ENCODE measurements at places on chromosomes 2 and 18. TPM values are rescaled to one million over a fixed set of nuclear protein-coding genes. Genes with fewer than 3 reads are reported as not detected.

The GBX2 gene
- total RNA-seq: not detected

GRCh38 chr2:8485736-8486135 lies 196.1 kb upstream of the ID2 start:
- no peak for DNase-seq

- DNase-seq: no peak
Observed at GRCh38 chr18:41025666-41026065, 929.4 kb upstream of the PIK3C3 start.

DNA sequence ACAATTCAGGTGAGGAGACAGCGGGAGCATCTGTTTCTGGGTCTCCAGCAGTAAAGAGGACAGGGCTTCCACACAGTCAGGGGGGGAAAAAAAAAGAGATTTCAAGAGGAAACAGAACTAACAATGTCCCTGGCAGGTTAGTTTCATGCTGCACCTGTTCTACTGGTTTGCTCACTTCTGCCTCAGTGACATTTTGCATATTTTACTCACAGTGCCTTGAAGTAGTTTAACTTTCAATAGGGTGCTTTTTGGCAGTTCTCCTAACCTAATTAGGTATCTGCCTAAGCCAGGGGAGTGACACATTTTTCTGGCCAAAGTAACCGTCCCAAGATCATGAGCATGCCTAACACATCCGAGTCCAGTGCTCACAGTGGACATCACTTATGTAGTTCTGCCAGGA lies 109.0 kb upstream of the ALK start:
- DNase-seq: peak; percentile 4
